ENCODE measurements at places on chromosomes 5 and 9.
A peak's percentile ranks its signal among the peaks of the same experiment; 100 is the strongest.

- DNase-seq, result no peak
Measured at GRCh38 chr9:108620767-108621166, 235.0 kb downstream of the ACTL7B start.

DNA sequence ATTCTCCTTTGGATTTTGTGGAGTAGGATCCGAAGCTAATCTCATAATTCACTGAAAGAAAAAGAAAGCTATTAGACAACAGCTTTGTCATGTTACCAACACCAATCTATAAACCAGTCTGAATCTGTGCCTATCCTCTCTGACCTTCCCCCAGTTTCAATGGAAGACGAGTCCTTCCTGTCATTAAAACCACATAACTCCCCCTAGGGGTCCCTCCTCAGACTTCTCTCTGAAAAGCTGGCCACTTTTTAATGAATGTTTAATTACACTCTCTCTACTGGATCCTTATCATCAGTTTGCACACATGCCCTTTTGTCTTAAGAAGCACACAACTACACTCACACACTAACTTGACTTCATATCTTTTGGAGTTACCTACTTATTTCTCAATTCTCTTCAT, 98.0 kb upstream of the TSLP start:
- no peak for DNase-seq

GRCh38 chr9:107246259-107247254, 36.5 kb upstream of the RAD23B start:
- DNase-seq, result peak; percentile 30

DNA sequence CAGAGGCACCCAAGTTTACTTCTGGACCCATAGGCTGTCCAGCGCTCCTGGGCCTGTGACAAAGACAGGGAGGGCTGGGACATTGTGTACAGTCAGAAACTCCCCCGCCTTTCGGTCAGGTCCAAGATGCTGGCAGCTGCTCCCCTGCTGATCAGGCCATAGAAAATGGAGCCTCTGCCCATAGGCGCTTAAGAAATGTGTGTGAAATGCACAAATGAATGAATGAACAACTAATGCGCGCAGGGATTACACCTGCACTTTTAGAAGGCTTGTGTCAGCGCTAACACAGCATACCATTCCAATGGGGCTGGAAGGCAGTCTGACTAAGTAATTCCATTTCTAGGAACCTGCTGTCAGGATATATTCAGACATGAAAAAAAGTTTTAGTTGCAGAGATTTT, 16.3 kb downstream of the PTPN3 start:
- DNase-seq, result no peak

- DNase-seq, result no peak
Measured at GRCh38 chr9:116480700-116481099, 206.4 kb upstream of the TRIM32 start.

DNA sequence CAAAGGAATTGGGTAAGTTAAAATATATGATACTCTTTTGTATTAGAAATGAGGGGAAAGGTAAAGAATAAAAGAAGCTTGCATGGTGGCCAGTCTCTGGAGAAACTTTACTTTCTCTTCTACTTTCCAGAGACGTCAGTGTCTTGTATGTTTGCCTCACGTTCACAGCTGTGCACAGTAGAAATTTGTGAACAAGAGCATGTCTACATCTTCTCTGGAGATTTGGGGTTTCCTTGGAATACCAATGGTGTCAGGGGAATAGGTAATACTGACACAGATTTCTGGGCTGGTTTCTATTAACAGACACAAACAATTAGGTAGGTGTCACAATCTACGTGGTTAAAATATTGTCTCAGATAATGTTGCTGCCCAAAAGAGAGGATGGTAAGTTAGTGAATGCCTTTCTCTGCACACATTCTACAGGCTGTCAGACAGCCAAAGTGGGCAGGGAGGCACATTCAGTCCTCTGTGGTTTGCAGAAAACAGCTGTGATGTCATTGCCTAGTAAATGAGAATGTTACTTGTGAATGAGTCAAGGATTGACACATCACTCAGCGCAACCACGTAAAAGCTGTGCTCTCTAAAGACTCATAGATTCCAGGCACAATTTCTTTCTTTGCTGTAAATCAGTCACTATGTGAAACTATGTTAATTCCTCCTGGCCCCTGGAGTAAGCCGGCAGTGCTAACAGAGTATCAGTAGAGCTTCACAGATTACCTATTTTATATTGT, 397.1 kb downstream of the MAN2A1 start:
- peak; percentile 67 for DNase-seq

GRCh38 chr5:160398806-160399205, 1.0 kb downstream of the FAM200C start:
- no peak for DNase-seq

DNA sequence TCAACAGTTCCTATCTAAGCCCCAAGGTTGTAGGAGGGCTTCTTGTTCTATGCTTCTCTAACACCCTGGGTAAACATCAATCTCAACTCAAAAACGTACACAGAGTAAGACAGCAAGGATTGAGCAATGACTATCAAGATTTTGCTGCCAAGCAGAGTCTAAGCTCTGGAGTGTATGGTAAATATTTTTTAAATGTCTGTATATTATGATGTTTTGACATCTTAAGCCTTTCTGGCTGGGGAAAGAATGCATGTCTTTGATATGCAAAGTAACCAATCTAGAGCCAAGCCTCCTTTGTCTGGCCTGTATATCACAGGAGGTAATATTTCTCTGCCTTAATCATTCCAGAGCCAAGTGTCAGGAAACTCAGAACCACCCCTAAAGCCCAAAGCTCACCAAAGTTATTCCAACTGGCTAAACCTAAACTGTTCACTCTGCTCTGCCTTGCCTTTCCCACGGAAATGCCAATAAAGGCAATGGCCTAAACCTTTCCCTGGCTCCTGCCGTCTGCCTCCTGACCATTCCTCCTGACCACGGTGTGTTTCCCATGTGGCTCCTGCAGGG, 45.2 kb downstream of the YIPF5 start:
- no peak for DNase-seq

GRCh38 chr9:108188482-108188881, 667.3 kb downstream of the ACTL7B start:
- DNase-seq, result no peak

DNA sequence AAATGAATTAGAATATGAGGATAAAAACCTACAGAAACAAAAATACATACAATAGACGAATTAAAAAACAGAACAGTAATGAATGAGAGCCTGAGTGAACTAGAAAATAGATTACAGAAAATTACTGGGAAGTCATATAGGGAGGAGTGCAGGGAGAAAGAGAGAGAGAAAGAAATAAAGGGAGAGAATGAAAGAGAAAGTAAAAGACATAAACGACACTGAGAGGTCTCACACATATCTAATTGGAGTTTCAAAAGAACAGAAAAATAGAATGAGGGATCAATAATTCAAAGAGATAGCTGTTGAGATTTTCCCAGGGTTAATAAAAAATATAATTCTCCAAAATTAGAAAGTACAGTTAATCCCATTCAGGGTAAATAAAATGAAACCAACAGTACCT, 156.4 kb upstream of the FTMT start:
- no peak for DNase-seq

- peak; percentile 8 for DNase-seq
Measured at GRCh38 chr5:136212252-136212721, 19.3 kb upstream of the SMIM32 start.

DNA sequence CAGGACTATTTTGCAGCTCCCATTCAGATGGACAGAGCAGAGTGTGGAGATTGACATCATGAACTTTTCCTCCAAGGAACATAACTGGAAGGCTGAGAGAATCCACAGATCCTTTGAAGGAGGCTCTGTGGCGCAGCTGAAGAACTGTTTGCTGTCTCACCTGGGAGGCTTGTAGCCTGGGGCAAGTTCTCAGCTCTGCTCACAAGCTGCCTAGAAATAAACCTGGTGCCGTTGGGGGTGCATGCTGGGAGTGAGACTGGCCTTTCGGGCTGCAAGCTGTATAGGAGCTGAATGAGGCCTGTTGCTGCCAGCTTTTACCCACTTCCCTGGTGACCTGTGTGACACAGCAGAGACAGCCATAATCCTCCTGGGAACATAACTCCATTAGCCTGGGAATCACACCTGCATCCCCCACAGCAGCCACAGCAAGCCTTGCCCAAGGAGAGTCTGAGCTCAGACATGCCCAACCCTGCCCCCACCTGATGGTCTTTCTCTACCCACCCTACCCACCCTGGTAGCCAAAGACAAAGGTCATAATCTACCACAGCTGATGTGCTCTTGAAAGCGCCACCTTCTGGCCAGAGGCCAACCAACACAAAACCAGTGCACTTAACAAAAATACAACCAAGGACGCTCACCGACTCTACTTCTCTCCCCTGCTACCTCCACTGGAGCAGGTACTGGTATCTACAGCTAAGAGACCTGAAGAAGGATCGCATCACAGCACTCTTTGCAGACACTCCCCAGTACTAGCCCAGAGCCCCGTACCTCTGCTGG, 205.1 kb upstream of the MRPS30 start:
- DNase-seq, result no peak

- DNase-seq, result no peak
Measured at GRCh38 chr5:147040856-147041255, 162.3 kb upstream of the PPP2R2B start.

DNA sequence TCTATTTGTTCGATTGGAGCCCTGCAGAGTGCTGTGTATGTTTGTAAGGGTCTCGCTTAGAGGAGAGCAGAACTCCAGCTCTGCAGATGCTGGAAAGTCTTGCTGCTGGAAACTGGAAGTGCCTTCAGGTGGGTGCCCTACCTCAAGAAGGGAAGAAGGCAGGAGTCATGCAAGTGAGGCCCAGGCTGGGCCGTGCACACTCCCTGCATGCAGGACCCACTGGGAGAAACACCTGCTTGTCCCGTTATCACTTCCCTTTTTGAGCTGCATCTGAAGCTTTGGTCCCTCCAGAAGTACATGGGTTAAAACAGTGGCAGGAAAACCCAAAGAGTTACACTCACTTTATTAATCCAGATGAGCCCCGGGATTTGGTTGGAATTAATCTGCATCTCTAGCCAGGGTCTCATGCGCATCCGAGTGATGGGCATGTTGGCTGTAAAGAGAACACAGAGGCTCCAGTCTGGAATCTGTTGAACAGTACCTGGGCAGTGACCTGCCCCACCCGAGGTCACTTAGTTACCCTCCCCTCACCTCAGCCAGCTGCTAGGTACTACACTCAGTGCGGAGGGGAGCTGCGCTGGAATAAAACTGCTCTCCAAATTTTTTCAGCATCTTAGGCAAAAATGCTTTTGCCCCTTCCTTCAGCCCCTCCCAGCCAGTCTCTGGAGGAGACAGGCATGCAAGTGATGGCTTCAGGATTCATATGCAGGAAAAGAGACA, 1.4 kb downstream of the IRF1 start:
- no peak for DNase-seq

DNA sequence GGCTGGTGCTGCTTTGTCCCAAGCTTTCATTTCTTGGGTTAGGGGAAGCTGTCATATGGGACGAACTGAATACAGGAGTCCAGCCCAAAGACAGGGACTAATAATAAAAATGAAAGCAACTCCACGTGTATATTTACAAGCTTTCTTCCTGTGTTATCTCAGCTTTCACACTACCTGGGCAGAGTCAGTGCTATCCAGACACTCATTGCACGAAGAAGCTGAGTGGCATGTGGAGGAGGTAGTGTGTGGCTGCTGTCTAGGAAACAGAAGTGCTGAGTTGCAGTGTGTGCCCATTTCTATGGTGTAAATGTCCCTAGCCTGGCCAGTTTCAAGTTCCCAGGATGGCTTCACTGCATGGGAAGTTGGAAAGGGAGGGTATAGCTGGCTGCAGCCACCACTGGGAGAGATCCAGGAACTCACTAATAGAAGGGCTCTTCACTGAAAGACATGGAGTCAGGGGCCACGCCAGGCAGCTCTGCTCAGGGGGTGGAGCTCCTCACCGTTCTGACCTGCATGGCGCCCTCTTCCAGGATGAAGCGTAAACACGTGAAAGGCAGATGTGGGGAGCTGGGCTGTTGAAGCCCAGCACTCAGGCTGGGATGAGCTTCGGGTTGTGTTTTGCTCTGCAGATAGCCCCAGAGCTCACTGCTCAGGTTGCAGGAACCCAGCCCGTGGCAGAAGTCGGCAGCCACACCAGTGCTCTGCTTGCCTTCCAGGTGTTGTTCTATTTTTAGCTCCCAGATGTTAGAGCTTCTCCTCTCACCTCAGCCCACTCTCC, 116.9 kb downstream of the IRX2 start:
- DNase-seq, result no peak

DNA sequence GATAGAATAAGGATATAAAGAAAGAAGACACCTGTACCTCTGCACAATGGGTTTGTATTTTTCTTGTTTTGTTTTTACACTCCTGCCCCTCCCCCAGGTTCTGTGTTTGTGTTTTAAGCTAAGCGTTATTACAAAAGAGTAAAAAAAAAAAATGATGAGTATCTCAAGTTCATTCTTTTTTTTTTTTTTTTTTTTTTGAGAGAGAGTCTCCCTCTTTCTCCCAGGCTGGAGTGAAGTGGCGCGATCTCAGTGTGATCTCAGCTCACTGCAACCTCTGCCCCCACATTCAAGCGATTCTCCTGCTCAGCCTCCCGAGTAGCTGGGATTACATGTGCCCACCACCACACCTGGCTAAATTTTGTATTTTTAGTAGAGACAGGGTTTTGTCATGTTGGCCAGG, 29.4 kb upstream of the RAI14 start:
- DNase-seq, result no peak

GRCh38 chr9:121156263-121156731, 45.4 kb downstream of the RAB14 start:
- DNase-seq, result no peak

- no peak for DNase-seq
Measured at GRCh38 chr5:118070041-118070440, 918.3 kb downstream of the DTWD2 start.

GRCh38 chr9:134325096-134325812, 1.0 kb upstream of the RXRA start:
- DNase-seq, result no peak

GRCh38 chr5:64532212-64532611, 26.4 kb downstream of the RGS7BP start:
- no peak for DNase-seq

GRCh38 chr5:108760512-108760911, 12.8 kb downstream of the FER start:
- DNase-seq, result no peak

Measured in NK-92 treated with Interleukin-12 subunit alpha and Interleukin-12 subunit beta, amount 100 ng/mL, for 24 hours (cell line).